Stimulated activated CD8-positive, alpha-beta memory T cell treated with anti-CD3 and anti-CD28 coated beads, Interleukin-12 subunit alpha, Interleukin-12 subunit beta, amount 100 ng/mL, for 4 hours (primary cell): ENCODE measurements at places on chromosomes 11 and 22.
A peak's percentile ranks its signal among the peaks of the same experiment; 100 is the strongest.

DNA sequence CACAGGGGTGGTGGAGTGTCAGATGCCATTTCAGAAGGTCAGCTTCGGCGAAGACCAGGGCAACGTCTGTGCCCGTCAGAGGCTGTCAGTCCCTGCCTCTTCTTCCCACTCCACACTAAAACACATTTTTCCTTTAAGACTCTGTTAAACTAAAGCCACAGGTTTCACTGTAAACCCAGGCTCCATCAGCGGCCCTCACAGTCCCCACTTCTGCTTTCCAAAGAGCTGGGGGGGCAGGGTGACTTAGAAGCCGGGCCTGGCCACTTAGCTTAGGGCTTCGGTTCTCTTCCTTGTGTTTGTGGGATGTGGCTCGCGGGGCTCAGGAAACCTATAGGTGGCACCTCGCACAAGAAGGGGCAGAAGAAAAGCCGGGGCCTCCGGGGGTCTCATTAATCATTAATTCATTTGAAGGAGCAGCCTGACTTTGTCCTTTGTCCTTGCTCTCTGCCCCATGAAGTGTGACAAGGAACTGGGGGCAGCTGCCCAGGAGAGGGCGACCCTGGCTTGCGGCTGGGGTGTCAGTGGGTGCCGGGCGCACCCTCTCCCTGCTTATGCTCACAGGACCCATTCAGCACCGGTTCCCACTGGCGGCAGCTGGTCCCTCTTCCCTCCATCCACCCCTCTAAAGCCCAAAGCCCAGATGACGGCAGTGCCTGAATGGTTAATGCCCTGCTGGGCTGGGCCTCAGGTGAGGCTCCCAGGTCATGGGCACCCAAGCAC, 4.1 kb downstream of the SLC25A45 start:
- DNase-seq, result no peak

- DNase-seq, result no peak
These were observed 911 bp downstream of the A4GALT start for GRCh38 chr22:42719656-42720262.

GRCh38 chr22:25563761-25564319, 635 bp upstream of the GRK3 start:
- peak; percentile 16 for DNase-seq

DNA sequence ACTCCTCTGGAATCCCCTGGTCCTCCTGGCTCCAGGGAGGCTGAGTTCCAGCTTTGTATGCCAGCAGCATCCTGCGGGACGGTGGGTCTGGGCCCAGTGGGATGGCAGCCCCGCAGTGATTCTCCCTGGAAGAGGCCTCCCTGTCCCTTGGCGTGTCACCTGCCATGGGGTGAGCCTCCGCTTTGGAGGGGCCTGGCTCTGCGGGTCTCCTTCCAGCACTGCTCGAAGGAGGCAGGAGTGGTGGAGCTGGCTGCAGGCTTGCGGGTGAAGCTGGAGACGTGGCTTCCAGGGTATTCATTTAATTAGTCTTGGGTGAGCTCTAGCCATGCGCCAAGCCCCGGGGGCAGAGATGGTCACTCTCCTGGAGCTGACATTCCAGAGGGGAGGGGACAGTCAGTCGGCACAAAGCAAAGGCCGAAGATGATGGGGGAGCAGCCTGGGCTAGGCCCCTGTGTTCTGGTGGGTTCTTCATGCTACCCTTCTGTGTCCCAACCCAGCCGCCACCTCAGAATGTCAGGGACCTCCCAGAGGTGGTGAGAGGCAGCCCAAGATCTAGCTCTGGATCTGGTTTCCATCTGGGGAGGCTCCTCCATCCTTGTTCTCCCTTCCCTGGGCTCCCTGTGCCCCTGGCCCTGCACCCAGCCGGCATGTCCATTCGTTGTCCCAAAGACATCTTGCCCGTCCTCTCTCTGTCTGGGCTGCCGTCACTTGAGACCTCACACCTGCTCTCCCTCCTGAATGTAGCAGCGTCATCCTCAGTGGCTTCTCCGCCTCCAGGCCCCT, 1332.5 kb downstream of the BRD1 start:
- no peak for DNase-seq

DNA sequence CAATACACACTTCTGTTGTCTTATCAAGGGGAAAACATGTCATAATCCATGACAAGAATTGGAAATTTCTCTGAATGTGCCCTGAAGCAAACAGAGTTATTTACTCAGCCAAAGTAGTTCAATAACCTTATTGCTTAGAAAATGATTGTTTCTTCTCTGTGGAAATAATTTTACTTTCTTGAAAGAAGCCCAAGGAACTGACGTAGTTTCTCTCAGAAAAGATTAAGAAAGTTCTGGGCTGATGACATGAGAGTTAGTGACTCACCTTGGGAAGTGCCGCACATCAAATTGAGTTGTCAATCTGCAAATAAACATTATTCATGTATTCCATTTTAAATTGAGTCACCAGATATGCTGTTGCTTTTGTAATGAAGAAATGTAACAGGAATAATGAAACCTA, 418.6 kb upstream of the LRRC4C start:
- no peak for DNase-seq

GRCh38 chr11:70641369-70641768, 243.0 kb downstream of the CTTN start:
- DNase-seq, result no peak

- no peak for DNase-seq
These were observed 51.9 kb downstream of the RBX1 start for GRCh38 chr22:41003066-41003465.

GRCh38 chr11:128040603-128041002, 546.8 kb downstream of the ETS1 start:
- DNase-seq, result no peak

GRCh38 chr11:71235719-71236118, 16.7 kb downstream of the SHANK2 start:
- DNase-seq, result no peak

- DNase-seq, result no peak
These were observed 53.8 kb upstream of the DRD2 start for GRCh38 chr11:113528982-113529381.
